ENCODE measurements at places on chromosomes 5 and 9. TPM values are rescaled to one million over a fixed set of nuclear protein-coding genes. Genes with fewer than 3 reads are reported as not detected.

The QSOX2 gene
- 15.8 TPM for total RNA-seq

The CERT1 gene
- 47.8 TPM for total RNA-seq

The WDR38 gene
- not detected for total RNA-seq

The SYK gene
- not detected for total RNA-seq
